Activated CD4-positive, alpha-beta T cell treated with anti-CD3 and anti-CD28 coated beads for 4 hours (primary cell): ENCODE measurements at places on chromosomes 12 and 14.

DNA sequence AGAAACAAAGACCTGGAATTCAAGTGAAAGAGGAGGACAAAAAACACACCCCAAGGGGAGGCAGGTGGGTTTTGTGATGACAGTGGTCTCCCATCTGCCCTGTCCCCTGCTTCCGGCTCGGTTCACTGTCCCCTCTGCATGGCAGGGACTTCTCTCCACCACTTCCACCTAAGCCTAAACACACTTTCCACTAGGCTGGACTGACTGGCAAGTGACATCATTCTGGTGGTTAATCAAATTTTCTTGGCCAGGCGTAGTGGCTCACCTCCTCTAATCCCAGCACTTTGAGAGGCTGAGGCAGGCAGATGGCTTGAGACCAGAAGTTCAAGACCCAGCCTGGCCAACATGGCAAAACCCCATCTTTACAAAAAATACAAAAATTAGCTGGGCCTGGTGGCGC lies 11.9 kb downstream of the PLEKHG6 start:
- DNase-seq: no peak

GRCh38 chr12:106345746-106346145 lies 11.8 kb upstream of the POLR3B start:
- no peak for DNase-seq

- no peak for DNase-seq
These were observed 390.5 kb upstream of the CLEC14A start for GRCh38 chr14:38646391-38646790.

- DNase-seq: no peak
These were observed 163.2 kb downstream of the DYRK2 start for GRCh38 chr12:67811437-67812361.

- no peak for DNase-seq
These were observed 44.5 kb downstream of the LRTM2 start for GRCh38 chr12:1864867-1865266.
